Fibroblast of skin of left biceps (primary cell): ENCODE measurements at places on chromosomes 7 and 10.

GRCh38 chr10:12658526-12658925, 309.2 kb downstream of the CAMK1D start:
- DNase-seq, result no peak

GRCh38 chr10:72320676-72321247, 34.0 kb downstream of the DNAJB12 start:
- DNase-seq, result peak; percentile 100

DNA sequence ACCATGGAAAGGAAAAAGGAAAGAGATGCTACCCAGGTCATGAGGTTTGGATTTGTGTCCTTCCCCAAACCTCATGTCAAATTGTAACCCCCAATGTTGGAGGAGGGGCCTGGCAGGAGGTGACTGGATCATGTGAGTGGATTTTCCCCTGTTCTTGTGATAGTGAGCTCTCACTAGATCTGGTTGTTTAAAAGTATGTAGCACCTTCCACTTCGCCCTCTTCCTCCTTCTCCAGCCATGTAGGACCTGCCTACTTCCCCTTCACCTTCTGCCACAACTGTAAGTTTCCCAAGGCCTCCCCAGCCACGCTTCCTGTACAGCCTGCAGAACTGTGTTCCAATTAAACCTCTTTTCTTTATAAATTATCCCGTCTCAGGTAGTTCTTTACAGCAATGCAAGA, 113.9 kb downstream of the FAM107B start:
- no peak for DNase-seq

DNA sequence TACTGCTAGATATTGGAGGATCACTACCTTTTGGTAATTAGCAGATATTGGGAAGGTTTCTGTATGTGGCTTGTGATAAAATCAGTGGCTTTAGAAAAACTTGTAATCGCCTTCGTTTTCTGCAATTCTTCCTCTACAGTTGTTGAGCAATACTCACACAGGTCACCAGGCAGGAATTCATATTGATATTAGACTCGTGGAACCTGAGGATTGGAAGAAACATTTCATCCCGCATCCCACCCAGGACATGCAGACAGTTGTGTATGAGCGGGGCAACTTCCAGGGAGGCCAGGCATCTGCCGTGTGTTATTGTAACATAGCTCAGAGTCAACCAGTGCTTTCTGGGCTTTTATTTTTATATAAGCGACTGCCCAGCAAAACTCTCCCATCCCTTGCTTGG, 821.3 kb downstream of the LRMDA start:
- no peak for DNase-seq

DNA sequence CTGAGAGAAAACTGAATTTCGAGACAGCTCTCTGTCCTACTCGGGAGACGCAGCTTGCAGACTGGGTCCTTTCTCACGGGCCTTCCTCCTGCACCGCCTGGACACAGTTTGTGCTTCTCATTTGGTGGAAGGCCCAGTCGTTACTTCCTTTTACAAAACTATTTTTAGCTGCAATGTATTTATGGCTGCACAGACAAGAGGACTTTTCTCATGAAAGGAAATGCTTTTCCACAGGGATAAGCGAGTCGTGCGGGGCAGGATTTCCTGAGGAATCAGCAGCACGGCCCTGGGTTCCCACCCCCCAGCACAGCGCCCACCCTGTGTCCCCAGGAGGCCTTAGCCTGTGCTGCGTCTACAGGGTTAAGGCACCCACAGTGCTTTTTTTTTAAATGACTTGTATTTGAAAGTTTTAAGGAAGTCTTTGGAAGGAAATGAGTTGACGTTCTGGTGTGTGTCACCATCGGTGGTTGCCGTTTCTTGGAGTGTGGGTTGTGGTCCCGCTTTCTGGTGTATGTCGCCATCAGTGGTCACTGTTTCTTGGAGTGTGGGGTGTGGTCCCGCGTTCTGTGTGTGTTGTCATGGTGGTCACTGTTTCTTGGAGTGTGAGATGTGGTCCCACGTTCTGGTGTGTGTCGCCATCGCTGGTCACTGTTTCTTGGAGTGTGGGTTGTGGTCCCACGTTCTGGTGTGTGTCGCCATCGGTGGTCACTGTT, 50.9 kb downstream of the INPP5A start:
- no peak for DNase-seq

DNA sequence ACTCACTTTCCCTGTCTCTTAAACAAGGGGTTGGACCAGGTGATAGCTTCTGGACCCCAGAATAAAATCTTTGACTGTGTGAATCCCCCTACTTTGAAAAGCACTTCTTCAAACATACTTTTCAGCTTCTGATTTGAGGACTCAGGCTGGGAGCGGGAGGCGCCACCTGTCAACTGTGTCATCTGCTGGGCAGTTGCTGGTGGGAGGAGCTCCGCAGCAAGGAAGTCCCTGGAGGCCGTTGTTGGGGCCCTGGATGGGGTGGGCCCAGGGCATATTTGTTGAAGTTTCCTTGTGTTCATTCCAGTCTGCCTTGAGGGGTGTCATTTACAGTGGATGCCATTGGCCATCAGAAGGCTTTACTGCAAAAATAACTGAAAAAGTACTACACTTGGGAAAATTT, 197.7 kb downstream of the CCDC3 start:
- no peak for DNase-seq
